Hindlimb muscle (tissue), 1 donor: ENCODE measurements at places on chromosomes 2 and 18. TPM values are rescaled to one million over a fixed set of nuclear protein-coding genes. Genes with fewer than 3 reads are reported as not detected.
A peak's percentile ranks its signal among the peaks of the same experiment; 100 is the strongest.

GRCh38 chr2:11829947-11830707 is 83.7 kb downstream of the LPIN1 start:
- DNase-seq = peak; percentile 90

DNA sequence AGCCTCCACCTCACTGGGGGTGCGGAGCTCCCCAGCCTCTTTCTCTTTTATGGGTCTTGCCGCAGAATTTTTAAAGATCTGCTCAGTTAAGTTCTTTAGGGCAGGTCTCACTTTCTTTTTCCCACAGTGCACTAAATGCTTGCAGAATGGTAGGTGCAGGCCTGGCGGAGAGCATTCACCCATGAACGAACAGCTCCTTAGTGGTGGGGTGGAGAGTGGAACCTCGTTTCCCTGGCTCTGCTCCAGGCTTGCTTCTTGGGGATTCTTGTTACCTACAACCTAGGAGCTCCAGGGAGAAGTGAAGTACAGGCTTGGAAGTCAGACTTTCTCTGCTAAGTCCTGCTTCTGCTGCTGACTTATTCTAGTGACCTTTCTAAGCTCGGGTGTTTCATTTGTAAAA is 70.3 kb upstream of the PXDN start:
- no peak for DNase-seq

DNA sequence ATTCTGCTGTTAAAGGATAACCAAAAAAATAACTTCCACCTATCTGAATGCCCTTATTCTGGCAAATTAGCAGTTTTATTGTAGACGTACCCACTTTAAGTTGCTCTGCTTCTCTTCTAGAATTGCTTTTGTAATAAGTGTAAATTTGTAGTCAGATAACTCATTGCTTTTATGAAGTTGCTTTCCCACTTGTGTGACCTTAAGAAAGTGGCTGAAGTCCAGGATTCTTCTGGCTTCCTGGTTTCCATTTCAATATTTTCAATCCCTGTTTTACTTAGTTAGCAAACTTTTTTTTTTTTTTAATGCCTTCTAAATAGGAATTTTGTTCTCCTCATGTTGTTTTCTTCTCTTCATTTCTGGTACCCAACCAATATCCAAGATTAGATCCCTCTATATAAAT is 59.8 kb downstream of the GLS start:
- DNase-seq = peak; percentile 29

GRCh38 chr18:58106289-58107070 is 62.5 kb downstream of the NEDD4L start:
- no peak for DNase-seq

DNA sequence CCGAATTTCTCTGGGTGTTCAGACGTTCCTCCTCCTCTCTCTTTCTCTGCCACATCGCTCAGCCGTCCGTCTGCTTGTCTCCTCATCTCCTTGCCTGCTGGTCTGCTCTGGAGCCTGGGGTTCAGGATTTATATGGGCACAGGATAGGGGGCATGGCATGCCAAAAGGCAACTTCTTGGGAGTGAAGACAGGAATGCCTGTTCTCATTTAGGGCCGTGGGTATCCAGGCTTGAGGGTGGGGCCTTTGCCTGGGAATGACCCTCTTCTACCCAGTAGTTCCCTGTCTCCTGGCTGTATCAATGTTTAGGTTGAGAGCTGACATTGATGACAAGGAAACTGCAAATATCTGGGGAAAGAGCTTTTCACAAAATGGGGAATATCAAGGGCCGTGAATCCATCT is 98.0 kb downstream of the HRH4 start:
- DNase-seq = no peak

GRCh38 chr18:63307551-63308200 is 11.9 kb downstream of the BCL2 start:
- DNase-seq = no peak

Gene OSBPL6
- polyA plus RNA-seq = 4.6 TPM

Gene DCDC2C
- polyA plus RNA-seq = 0.46 TPM

Gene LYPD1
- 3.3 TPM for polyA plus RNA-seq

Gene LRP2
- 0.05 TPM for polyA plus RNA-seq
